Right renal cortex interstitium (tissue), 3 donors: ENCODE measurements at places on chromosomes 16 and 17. TPM values are rescaled to one million over a fixed set of nuclear protein-coding genes. Genes with fewer than 3 reads are reported as not detected.

Gene LUC7L
- polyA plus RNA-seq, result 129 TPM

DNA sequence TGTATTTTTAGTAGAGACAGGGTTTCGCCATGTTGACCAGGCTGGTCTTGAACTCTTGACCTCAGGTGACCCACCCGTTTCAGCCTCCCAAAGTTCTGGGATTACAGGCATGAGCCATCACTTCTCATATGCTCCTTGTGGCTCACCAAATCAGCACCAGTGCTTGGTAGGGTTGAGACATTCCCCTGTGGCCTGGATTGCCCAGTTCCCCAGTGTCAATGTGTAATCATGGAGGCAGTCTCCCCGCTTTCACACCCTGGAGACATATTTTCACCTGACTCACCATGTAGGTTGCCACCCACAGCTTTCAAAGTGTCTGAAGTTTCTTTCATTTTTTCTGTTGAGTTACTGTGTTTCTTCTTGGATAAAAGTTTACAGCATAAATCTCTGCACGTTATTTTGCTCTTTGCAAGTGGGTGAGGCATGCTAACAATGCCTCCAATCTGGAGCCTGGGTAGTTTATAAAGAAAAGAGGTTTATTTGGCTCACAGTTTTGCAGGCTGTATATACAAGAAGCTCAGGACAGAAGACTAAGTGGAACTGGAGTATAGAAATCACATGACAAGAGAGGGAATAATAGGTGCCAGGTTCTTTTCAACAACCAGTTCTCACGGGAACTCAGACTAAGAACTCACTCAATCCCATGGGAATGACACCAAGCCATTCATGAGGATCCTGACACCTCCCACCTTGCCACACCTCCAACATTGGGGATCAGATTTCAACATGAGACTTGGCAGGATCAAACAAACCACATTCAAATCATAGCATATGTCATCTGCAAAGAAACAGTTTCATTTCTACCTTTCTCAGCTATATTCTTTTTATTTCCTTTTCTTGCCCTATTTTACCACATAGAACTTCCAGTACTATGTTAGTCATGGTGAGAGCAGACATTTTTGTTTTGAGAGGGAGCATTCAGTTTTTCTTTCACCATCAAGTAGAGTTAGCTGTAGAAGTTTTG, 113.2 kb downstream of the PHKB start:
- no peak for DNase-seq

- no peak for DNase-seq
These were observed 939 bp upstream of the WDR90 start for GRCh38 chr16:648071-648780.

- no peak for DNase-seq
These were observed 84.5 kb downstream of the XYLT1 start for GRCh38 chr16:17386229-17386628.

DNA sequence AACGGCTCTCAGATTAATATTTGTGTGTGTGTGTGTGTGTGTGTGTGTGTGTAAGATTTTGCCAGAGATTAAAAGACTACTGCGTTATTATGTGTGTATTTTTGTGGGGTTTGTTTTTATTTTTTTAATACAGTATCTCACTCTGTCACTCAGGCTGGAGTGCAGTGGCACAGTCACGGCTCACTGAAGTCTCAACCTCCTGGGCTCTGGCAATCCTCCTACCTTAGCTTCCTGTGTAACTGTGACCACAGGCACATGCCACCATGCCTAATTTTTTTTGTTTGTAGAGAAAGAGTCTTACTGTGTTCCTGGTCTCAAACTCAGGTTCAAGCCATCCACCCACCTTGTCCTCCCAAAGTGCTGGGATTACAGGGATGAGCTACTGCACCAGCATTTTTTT, 87.2 kb downstream of the CYB561 start:
- no peak for DNase-seq

GRCh38 chr17:82463925-82464566, 5.5 kb downstream of the NARF start:
- no peak for DNase-seq

DNA sequence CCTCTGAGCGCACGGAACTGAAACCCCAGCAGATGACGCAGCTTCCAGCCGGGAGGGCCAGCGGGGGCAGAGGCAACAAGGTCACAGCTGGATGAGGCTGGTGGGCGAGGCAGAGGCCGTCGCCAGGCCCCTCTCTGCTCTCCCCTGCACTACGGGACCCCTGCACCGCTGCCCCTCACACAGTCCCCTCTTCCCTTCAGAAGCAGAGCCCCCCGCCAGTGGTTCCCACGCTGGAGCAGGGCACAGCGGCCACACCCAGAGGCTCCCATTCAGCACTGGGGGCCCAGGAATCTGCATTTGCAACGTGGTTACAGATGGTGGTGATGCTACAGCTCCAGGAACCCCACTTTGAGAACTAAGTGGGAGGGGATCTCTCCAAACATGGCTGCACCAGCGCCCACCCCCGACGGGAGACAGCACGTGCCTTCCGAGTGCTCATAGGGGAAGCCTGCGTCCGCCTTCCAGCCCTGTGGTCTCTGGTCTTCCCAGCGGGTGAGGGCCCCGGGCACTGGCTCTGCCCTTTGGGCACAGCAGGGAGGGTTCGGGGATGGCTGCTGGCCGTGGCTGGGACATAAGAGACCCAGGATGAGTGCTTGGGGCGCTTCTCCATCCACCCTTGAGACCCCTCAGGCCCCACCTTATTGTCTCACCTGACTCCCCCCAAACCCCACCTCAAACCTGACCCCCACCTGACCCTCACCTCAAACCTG, 4.7 kb upstream of the RAB40B start:
- DNase-seq, result no peak

DNA sequence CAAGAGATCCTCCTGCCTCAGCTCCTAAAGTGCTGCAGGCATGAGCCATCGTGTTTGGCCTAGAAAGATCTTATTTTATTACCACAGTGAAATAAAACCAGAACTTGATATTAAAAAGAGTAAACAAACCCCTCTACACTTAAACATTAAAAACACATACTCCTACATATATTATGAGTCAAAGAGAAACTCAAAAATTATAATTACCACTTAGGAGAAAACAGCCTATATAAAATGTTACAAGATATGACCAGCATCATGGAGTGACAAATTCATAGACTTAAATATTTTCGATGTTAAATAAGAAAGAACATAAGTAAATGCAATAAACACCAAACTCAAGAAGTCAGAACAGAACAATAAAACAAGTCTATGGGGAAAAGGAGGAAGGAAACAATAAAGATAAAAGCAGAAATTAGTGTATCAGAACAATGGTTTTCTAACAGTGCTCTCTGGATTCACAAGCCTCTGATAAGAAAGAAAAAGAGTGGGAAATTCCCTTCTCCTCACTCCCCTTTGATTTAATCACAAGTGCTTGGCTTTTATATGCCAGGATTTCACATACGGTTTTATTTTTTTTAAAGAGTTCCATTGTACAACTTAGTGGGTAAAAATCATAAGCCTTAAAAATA, 23.0 kb downstream of the SKAP1 start:
- DNase-seq, result no peak

GRCh38 chr16:3144321-3144983, 9.6 kb downstream of the ZNF213 start:
- no peak for DNase-seq

- DNase-seq, result no peak
These were observed 612 bp downstream of the PSMD12 start for GRCh38 chr17:67365738-67366192.

Gene MAPK7
- polyA plus RNA-seq, result 20.1 TPM

DNA sequence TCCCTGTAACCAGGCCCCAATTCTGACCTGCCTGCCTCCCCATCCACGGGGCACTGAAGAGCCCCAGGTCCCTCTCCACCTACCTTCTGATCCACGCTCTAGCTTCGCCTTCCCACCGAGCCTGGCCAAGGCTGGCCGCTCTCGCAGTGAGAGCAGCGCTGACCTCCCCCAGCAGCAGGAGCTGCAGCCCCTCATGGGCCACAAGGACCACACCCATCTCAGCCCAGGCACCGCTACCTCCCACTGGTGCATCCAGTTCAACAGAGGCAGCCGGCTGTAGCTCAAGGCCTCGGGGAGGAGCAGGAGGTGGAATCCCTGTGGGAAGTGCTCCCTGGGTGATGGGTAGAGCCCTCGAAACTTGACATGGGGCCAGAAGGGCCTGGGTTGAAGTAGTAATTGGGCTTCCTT, 8.4 kb upstream of the PLEKHG4 start:
- DNase-seq, result no peak

DNA sequence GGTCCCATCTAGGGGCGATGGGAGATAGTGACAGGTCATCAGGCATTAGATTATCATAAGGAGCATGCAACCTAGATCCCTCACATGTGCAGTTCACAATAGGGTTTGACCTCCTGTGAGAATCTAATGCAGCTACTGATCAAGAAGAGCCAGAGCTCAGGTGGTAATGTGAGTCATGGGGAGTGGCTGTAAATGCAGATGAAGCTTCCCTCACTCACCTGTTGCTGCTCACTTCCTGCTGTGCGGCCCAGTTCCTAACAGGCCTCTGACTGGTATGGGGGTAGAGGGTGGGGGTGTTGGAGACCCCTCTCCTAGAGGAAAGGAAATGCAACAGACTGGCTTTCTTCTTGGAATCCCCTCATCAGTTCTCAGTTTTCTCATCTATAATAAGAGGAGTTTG, 131.4 kb downstream of the CA10 start:
- DNase-seq, result no peak

DNA sequence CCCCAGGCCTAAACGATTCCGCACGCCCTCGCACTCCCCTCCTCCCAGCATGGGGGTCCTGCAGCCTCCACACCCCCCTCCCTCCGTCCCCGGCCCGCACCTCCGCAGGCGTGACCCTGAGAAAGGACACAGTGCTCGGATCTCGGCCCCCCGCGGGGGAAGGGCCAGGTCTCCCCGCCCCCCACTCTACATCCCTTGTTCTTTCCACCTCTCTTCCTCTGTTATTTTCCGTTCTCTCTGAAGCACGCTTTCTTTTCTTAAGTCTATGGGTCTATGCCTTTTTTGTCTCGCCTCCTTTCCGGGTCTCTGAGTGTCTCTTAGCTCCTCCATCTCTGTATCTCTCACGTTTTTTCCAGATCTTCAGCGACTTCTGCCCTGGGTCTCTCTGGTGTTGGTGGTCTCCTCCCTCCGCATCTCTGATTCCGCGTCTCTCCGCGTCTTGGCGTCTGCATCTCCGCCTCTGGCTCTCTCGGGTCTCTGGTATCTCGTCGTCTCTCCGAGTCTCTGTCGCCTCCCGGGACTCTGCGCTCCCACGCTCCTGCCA, 2.1 kb upstream of the HES7 start:
- no peak for DNase-seq

- DNase-seq, result no peak
These were observed 4.5 kb upstream of the MRPL38 start for GRCh38 chr17:75909051-75909811.

GRCh38 chr16:85554889-85555718, 58.0 kb upstream of the GSE1 start:
- no peak for DNase-seq

- DNase-seq, result no peak
These were observed 2.8 kb upstream of the XAF1 start for GRCh38 chr17:6753006-6753445.

GRCh38 chr17:8884336-8884990, 17.0 kb upstream of the PIK3R6 start:
- DNase-seq, result no peak

GRCh38 chr17:61128661-61129115, 271.0 kb upstream of the TBX2 start:
- no peak for DNase-seq

- DNase-seq, result no peak
These were observed 386.5 kb downstream of the SLC39A11 start for GRCh38 chr17:72705905-72706395.

Gene TBX2
- polyA plus RNA-seq, result 47.8 TPM

GRCh38 chr16:22008215-22009059, 526 bp downstream of the MOSMO start:
- no peak for DNase-seq

- no peak for DNase-seq
These were observed 22.2 kb downstream of the GSPT1 start for GRCh38 chr16:11893571-11893970.

GRCh38 chr16:75207831-75208230, 870 bp upstream of the CTRB2 start:
- DNase-seq, result no peak

GRCh38 chr16:48318630-48319029, 66.6 kb downstream of the SIAH1 start:
- no peak for DNase-seq

Gene PRM3
- polyA plus RNA-seq, result not detected

- no peak for DNase-seq
These were observed 2.0 kb upstream of the GLIS2 start for GRCh38 chr16:4313563-4314531.

DNA sequence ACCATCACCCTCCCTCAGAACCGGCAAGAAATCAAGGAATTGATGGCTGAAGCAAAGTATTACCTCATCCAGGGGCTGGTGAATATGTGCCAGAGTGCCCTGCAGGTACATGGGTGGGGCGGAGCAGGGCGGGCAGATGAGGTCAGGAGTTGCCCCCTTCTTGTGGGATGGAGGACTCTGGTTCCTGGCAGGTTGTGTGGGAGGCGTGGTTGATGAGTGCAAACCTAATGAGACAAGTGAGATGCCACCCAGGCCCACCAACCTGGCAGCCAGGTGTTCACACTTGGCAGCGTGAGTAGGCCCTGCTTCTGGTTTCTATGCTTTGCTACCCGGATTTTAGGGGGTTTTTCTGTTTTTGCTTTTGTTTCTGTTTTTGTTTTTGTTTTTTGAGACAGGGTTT, 4.8 kb downstream of the TNFAIP1 start:
- no peak for DNase-seq

DNA sequence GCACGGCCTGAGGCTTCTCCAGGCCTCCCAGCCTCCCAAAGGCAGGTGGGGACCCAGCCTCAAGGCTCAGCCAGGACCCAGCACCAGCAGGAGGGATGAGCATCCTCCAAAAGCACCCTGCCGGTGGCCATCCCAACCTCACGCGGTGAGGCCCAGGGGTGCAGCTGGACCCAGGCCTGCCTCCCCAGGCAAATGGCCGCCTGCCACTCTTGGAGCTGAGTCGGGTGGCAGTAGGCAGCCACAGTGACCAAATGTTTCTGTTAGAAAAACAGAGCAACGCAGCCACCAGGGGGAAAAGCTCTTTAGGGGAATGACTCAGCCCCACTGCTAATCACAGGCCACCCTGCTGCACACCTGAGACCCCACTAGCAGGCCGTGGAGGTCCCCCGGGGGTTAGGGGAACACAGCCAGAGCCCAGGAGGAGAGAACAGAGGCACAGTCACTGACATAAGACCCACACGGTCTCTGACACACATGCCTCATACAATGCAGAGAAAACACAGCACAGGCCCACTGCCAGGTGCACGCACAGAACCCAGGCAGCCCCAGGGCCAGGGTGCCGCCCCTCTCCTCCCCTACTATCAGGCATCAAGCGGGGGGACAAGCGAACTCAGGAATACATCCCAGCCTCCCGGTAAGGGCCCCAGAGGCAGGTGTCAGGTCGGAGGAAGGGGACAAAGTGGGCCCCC, 12.4 kb downstream of the BCAR1 start:
- no peak for DNase-seq

Gene SPATA22
- polyA plus RNA-seq, result 0.28 TPM

DNA sequence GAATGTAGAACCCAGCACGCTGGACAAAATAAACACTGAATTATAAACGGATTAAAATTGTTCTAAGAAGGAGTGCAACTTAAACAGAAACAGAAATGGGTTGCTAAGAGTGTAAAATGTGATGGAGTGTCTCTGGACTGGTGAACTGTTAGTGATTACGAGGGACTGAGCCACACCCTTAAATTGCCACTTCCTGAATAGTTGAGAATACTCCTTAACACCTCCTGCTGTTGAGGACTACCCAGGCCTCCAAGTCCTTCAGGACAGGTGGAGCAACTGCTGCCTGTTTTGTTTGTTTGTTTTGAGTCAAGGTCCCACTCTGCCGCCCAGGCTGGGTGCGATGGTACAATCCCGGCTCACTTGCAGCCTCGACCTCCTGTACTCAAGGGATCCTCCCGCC, 25.8 kb upstream of the IRF8 start:
- DNase-seq, result no peak
